ENCODE measurements at places on chromosomes 6 and 20.

GRCh38 chr6:30544666-30545272 is 11.5 kb downstream of the GNL1 start:
- DNase-seq, result peak; percentile 61

- no peak for DNase-seq
Observed at GRCh38 chr6:162478192-162478671, 249.3 kb downstream of the PRKN start.

DNA sequence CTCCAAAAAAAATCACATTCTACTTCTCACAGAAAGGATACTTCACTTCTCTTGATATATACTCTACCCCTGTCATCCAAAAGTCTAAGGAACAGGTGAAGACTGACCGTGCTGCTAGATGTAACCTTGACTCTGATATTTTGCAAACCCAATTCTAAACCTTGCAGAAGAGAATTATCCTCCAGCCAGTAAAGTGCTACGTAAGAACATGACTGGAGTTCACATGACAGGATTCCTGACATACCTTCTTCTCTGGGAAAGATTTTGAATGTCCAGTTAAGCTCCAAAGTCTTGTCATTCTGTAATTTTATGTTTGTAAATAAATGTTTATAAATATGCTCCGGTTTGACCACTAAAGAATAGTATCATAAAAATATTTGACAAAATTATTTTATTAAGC is 35.8 kb downstream of the BTBD9 start:
- no peak for DNase-seq

- DNase-seq, result no peak
Observed at GRCh38 chr20:8057871-8058270, 38.3 kb upstream of the TMX4 start.

DNA sequence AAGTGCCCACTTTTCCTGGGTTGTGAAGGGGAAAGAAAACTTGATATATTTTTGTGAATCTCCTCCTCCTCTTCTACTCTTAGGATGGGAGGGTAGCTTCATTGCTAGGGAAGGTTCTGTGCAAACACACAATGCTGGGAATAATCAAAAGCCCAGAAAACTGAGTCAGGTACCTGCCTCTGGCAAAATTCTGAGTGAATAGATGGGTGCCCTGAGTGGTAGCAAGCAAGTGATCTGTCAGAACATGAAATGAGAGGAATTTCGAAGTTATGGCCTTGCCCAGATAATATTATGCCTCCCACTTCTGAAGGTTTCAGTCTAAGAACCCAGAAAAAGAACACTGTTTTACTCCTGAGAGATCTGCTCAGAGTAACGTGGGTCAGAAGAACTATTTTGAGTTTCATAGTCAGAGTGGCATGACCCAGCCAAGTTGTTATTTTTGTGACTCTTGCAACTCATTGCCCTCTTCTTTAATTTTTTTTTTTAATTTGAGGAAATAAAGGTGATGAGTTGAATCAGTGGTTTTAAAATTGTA is 158.3 kb downstream of the BMP2 start:
- DNase-seq, result no peak

DNA sequence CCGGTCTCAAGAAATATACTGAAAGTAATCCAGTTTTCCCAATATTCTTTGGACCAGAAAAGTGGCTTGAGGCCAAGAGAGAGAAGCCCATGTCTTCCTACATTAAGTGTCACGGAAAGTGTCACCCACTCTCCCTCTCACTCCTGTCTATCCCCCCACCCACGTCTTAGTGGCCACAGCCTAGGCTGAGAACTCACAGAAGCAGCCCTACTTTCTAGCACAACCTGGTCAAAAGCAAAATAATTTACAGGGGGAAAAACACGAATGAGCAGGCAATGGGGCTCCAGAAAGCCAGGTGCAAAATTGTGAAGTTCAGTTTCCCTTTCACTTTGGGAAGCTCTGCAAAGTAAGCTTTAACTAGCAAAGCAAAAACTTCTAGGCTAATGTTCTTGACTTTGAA is 118.0 kb downstream of the OPRM1 start:
- DNase-seq, result peak; percentile 64

Data from hematopoietic multipotent progenitor cell (in vitro differentiated cells).